Prostate gland (tissue), 2 donors: ENCODE measurements at places on chromosomes 2 and 18. TPM values are rescaled to one million over a fixed set of nuclear protein-coding genes. Genes with fewer than 3 reads are reported as not detected.

RBM44 gene
- total RNA-seq: 6.0 TPM

SOX11 gene
- not detected for total RNA-seq

LRRC30 gene
- not detected for total RNA-seq

DNA sequence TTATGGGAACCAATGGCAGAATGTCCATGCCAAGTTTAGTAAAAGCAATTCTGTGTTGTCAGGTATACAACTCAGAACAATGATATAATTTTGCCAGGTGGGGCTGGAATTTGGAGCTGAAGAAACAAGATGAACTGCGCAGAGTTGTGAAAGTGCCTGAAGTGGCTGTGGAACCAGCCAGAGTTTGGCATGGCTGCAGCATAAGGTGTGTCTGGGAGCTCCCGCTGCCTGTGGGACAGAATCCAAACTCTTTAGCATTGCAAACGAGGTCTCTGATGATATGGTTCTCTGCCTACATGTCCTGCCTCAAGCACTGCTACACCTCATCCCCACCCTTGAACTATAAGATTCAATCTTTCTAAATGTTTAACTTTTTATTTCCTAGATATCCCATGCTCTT, 909.7 kb downstream of the EPHA4 start:
- DNase-seq: no peak

DNA sequence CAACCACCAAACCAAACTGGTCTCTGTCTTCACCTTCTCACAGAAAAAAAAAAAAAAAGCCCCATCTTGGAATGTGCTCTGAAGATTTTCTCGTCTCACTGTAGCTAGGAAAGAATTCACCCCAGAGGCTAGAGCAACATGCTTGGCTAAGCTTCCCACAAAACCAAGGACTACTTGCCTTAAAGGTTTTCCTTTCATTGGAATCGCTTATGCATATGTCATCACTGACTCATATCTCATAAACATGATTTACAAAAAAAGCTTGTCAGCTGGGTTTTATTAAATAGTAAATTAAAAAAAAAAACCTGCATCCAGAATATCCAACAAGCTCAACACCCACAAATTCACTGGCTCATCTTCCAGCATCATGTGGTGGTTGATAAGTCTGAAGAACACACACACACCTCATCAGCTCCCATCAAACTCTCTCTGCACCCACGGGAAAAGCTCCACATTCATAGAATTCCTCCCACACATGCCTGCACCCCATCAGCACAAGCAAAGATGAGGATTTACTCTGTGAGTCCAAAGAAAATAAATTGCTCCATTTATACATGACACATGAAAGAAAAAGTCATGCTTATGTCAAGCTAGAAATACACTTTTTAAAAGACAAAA, 182.0 kb upstream of the TRIB2 start:
- DNase-seq: no peak

CACNB4 gene
- 15.4 TPM for total RNA-seq
